ENCODE measurements at places on chromosomes 3 and 15. TPM values are rescaled to one million over a fixed set of nuclear protein-coding genes. Genes with fewer than 3 reads are reported as not detected.
A peak's percentile ranks its signal among the peaks of the same experiment; 100 is the strongest.

TMEM266 gene
- total RNA-seq = not detected

C3orf52 gene
- 2.2 TPM for total RNA-seq

TMCO5A gene
- total RNA-seq = not detected

DLG1 gene
- total RNA-seq = 71.0 TPM

ACKR2 gene
- 1.9 TPM for total RNA-seq

TNFAIP8L3 gene
- 7.9 TPM for total RNA-seq

SH2D7 gene
- not detected for total RNA-seq

PRR20G gene
- not detected for total RNA-seq

ERICH6 gene
- total RNA-seq = not detected

UBA7 gene
- total RNA-seq = 28.5 TPM

DTWD1 gene
- total RNA-seq = 39.2 TPM

GP9 gene
- not detected for total RNA-seq

CAV3 gene
- not detected for total RNA-seq

SSR3 gene
- total RNA-seq = 113 TPM

CHL1 gene
- total RNA-seq = 63.1 TPM

TEX55 gene
- not detected for total RNA-seq

- peak; percentile 89 for DNase-seq
Measured at GRCh38 chr3:113441051-113441770, at the start of gene CFAP44. CFAP44 (minus strand) TSS chr3:113441493; CDS start chr3:113433664, 7,829 bp downstream.

- no peak for DNase-seq
Measured at GRCh38 chr15:51303462-51303980, 34.9 kb downstream of the CYP19A1 start.

GRCh38 chr3:149198611-149199010, 23.0 kb downstream of the CP start:
- DNase-seq = no peak

- DNase-seq = no peak
Measured at GRCh38 chr3:170815936-170816335, 54.1 kb downstream of the RPL22L1 start.

- DNase-seq = no peak
Measured at GRCh38 chr15:80732818-80733217, 37.7 kb downstream of the ABHD17C start.

GRCh38 chr3:85342915-85343314, 384.1 kb downstream of the CADM2 start:
- no peak for DNase-seq

GRCh38 chr15:43376017-43376705, 5.3 kb downstream of the TUBGCP4 start:
- DNase-seq = no peak

DNA sequence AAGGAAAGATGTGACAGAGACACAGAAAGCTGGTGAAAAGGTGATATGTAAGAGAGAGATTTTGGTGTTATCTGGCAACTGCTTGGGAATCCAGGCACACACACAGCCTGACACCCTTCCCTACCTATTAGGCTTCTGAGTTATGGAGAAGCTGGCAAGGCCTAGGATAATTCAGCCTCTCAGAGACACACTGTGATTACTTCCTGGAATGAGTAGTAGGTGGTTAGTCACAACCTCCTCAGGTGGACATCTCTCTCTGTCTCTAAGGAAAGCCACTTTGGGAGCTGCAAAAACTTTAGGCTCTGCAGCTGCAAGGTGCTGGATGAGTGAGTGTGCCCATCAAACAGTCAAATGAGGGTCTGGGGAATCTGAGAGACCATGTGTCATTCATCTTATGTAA, 201.9 kb downstream of the PDCD6IP start:
- no peak for DNase-seq

GRCh38 chr3:134428401-134428800, 54.2 kb upstream of the AMOTL2 start:
- DNase-seq = no peak

DNA sequence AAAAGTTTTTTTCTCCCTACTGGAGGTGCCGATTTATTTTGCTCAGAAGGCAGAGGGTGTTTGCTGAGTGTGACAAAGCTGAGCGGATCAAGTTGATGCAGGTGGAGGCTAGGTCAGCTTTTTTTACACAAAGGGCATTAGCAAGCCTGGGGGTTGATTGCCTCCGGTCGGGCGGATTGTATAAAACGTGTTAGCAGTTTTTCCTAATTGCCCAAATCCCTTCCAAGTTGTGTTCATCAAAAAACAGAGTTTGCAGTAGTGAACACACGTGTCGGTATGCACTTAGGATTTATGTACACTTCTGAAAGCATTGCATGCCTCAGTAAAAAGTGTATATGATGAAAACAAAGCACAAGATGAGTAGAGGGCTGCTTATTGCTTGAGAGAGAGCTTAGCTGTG, 2.6 kb downstream of the GPR160 start:
- no peak for DNase-seq

DNA sequence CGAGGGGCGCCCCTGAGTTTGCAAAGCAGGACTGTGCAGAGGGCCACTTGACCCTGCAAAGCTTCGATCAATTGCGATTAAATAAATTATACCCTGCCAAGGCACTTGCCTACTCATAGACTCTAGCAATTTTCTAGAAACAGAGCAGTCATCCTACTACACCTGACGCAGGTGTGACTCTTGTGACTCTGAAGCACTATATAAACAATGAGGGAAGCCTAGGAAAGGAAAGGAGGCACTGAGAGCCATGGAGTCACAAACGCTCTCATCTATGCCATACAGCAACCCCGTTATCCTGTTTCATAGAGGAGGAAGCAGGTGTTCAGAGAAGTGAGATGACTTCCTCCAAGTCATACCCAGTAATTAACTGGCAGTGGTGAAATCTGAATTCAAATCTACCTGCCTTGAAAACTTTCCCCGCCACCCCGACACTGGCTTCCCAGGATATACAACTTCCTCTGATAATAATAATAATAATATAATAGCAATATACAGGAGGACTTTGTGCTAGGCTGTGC, 14.4 kb downstream of the ARHGEF3 start:
- DNase-seq = no peak

GRCh38 chr3:13149330-13150108, 76.3 kb upstream of the IQSEC1 start:
- peak; percentile 50 for DNase-seq

GRCh38 chr15:74365598-74366445, 1.6 kb downstream of the CYP11A1 start:
- peak; percentile 81 for DNase-seq

- no peak for DNase-seq
Measured at GRCh38 chr15:55250392-55250791, 39.2 kb downstream of the RAB27A start.

- DNase-seq = peak; percentile 66
Measured at GRCh38 chr15:74307827-74308811, 59.3 kb downstream of the CYP11A1 start.

GRCh38 chr3:138943724-138944653, 2.9 kb downstream of the FOXL2 start:
- no peak for DNase-seq

DNA sequence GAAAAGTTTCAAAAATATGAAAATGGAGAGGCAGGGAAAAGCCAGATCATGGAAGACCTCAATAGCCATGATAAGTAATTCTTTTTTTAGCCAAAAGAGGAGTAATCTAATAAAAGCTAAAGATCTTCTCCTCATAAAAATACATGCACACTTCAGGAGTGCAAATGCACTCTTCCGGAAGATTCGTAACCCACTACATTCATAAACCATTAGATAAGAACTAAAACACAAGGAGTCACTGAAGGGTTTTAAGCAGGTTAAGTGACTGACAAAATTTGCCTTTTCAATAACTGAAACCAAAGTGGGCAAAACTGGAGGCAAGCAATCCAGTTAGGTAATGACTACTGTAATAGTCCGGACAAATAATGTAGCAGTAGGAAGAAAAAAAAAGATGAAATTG, 46.0 kb downstream of the UBE3A start:
- no peak for DNase-seq

- no peak for DNase-seq
Measured at GRCh38 chr3:140708815-140709214, 31.0 kb downstream of the TRIM42 start.

DNA sequence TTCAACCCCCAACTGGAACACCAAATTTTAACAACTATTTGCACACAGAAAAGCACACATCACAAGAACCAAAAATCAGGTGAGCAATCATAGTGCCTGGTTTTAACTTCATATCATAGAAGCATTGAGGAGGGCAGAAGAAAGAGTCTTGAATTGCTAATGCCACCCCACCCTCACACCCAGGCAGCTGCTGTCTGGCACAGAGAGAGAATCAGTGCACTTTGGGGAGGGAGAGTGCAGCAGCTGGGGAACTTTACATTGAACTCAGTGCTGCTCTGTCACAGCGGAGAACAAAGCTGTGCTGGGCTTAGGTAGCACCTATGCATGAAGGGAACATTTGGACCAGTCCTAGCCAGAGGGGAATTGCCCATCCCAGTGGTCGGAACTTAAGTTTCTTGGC, 76.0 kb upstream of the KBTBD8 start:
- no peak for DNase-seq

DNA sequence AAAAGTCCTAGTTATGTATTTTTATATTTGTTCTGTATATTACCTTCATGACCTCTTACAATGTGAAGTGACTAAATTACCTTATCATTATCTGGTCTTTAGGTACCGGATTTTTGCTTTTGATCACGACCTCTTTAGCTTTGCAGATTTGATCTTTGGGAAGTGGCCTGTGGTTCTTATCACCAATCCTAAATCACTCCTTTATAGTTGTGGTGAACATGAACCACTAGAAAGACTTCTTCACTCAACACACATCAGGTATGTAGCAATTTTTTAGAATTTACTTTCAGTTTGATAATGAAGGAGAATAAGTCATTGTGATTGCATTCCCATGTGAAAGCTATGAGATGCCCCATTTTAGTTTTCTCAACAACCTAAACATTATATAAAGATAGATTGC, 18.3 kb downstream of the TMEM62 start:
- DNase-seq = no peak

DNA sequence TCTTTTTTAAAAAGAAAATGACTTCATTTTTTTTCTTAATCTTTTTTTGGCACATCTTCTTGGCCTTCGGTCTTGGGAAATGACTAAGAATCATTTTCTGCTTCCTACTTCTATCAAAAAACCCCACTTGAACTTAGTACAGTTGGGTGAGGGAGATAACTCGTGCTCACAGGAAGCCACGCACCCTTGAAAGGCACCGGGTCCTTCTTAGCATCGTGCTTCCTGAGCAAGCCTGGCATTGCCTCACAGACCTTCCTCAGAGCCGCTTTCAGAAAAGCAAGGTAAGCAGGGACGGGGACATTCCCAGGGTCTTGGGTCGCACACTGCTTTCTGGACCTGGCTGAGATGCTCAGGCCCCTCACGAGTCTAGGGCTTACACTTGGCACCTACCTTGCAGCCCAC, at the start of gene CCR4:
Gene CCR4, plus strand, starts transcription at position 235 of the 402 bp plus-strand sequence. CDS start 1,779 bp downstream, outside the sequence.
- DNase-seq = no peak

GRCh38 chr15:77773903-77774302, 141.2 kb upstream of the LINGO1 start:
- no peak for DNase-seq

GRCh38 chr15:40222131-40222530, 16.7 kb upstream of the PAK6 start:
- no peak for DNase-seq

DNA sequence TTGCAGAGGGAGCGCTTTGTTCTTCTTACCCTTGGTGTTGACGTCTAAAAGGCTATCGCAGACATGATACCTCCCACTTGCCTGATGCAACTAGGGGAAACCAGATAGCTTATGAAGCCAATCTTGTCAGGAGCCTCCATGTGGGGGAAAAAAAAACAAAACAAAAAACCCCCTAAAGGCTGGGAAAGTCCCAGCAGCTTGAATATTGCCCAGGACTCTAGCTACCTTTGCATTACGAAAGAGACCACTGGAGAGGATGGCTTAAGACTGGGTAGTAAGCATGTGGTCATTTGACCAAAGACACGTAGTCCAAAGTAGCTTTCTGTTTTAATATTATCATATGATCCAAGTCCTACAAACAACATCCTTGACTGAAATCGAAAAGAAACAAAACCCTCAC, 120.7 kb upstream of the WNT5A start:
- no peak for DNase-seq

GRCh38 chr3:50232303-50232702, 3.7 kb upstream of the GNAI2 start:
- no peak for DNase-seq

DNA sequence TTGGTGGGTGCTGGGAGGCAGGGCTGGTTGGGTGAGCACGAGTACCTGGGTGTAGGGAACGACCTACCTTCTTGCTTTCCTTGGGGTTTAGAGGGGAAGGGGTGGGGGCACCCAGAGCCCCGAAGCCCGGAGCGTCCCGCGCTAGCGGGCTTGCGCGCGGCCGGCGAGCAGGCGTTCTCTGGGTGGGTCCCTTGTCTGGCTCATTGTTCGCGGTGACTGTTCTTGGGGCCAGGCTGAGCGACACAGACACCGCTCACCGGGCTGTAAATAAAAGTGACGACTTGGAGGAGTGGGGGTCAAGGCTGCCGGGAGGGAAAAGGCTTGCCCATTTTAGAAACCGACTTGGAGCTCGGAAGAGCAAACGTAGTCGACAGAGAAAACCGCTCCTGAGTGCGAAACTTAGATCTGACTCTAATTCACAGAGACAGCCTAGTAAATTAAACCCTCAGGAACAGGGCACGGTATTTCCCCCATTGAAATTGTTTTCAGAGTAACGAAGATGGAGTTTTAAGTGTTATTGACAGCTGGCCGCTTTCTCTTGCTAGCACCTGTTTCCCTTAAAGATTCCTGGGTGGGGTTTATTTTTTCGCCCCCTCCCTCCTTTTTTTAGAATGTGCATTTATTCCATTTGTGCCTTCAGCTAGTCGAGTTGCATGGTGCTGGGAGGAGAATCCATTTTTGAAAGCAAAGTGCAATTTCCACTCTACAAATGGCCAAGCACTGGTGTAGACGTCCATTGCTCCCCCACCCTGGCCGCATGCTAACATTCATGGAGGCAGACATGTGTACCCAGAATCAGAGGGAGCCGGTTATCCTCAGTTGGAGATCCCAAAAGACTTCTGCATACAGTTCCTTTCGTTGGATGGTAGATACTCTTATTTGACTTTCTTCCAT, 532.1 kb upstream of the SEMA6D start:
- peak; percentile 61 for DNase-seq

DNA sequence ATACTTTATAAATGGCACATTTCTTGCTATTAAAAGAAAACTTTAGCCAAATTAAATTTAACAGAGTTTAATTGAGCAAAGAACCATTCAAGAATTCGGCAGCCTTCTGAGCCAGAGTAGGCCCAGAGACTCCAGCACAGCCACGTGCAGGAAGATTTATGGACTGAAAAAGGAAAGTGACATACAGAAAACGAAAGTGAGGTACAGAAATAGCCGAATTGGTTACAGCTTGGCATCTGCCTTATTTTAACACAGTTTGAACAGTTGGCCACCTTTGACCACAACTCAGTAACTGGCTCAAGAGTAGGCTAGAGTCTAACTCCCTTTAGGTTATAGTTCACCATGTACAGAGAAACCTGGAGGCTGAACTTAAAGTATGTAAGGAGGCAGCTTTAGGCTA, 17.6 kb downstream of the CFAP44 start:
- no peak for DNase-seq

GRCh38 chr15:71225851-71226250, 110.6 kb downstream of the THSD4 start:
- DNase-seq = no peak

GRCh38 chr15:27956285-27956684, 142.8 kb downstream of the OCA2 start:
- no peak for DNase-seq

GRCh38 chr3:170953229-170953628, 44.8 kb upstream of the EIF5A2 start:
- no peak for DNase-seq

- peak; percentile 95 for DNase-seq
Measured at GRCh38 chr3:50321336-50322114, 1.0 kb downstream of the HYAL2 start.

GRCh38 chr15:91369823-91370222, 269.8 kb downstream of the SV2B start:
- no peak for DNase-seq

Data from sigmoid colon (tissue), 7 donors.